ENCODE measurements at places on chromosomes 5 and 9. TPM values are rescaled to one million over a fixed set of nuclear protein-coding genes. Genes with fewer than 3 reads are reported as not detected.

The INSL4 gene
- total RNA-seq: not detected

The C1QTNF2 gene
- total RNA-seq: 0.44 TPM

The MUSK gene
- not detected for total RNA-seq

The FBN2 gene
- 0.08 TPM for total RNA-seq

The CD72 gene
- 0.72 TPM for total RNA-seq

The FAM221B gene
- not detected for total RNA-seq

The CDC20B gene
- total RNA-seq: 0.08 TPM

The BTNL8 gene
- total RNA-seq: not detected

The DNAJC25 gene
- total RNA-seq: 6.0 TPM

GRCh38 chr5:171914726-171915338 is 91.6 kb downstream of the FBXW11 start:
- no peak for DNase-seq

DNA sequence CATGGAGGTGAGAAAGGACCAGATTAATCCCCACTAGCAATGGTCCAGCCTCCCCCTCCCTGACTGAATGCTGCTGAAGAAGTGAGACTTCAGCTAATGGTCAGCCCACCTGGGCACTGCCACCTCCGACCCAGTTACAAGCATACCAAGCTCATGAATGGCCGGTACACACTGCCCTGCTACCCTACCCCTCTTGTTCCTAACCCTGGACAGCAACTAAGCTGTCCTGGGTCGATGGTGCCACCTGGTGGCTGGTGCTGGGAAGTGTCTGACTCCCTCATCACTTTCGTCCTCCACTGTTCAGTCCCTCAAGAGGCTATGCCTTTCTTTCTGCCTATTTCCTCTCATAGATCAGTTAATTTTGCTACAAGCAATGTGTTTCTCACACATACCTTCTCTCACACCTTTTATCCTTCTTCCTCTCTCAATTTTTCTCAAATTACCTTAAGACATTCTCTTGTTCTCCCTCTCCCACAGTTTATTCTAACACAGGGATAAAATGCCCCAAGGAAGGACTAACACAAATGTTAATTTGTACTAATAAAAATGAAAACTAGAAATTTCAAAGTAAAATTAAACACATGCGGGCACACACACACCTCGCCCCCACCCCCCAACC is 42.4 kb downstream of the PAX5 start:
- DNase-seq: peak; percentile 47

DNA sequence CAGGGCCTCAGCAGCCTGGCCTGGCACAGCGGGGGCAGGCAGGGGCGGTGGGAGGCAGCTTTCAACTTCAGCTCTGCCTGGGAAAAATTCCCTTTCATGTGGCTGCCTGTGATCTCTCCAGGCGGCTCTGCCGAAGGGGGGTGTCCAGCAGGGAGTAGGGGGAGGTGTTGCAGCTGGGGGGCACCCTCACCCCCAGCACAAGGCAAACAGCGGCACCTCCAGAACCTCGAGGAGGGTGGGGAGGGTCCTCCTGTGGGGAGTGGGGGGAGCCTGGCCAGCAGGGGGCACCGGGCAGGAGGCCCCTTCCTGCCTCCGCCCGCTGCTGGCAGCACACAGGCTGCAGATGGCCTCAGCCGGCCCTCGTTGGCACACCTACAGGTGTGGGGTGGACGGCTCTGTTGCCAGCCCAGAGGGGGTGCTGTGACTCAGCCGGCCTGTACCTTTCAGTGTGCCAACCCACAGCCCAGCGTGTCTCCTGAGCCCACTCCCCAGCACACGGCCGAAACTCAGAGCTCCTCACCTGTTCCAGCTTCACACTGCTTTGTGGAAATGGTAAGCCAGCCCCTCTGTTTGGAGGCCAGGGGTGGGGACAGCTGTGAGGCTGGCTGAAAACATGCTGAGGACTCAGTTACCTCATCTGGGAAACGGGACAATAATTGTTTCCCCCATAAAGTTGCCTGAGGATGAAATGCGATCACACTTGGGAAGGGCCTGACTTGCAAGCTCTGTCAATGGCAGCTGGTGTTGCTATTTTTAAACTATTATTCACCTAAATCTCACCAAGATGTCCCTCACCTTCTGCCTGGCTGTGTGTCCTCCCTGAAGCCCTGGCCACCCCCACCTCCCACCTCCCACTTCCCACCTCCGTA is 37.0 kb downstream of the CXXC5 start:
- no peak for DNase-seq

- no peak for DNase-seq
Observed at GRCh38 chr9:129946246-129946995, 96.6 kb downstream of the FNBP1 start.

DNA sequence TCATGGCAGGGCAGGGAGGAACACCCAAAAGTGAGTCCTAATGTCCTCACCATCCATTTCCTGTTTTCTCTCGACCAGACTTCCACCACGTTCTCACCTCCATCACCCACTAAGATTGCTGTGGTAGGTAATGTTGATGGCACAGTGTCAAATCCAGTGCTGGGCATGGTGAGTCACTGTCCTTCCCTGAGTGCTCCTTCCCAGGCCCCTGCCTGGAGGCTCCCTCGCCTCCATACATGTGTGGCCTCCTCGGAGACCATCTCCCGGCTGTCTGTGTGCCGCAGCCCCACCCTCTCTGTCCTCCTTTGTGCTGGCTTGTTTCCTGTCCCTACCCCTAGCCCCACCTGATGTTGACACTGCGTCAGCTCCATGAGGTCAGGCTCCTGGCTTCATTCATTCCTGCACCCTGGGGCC is 177.5 kb downstream of the SYK start:
- no peak for DNase-seq

DNA sequence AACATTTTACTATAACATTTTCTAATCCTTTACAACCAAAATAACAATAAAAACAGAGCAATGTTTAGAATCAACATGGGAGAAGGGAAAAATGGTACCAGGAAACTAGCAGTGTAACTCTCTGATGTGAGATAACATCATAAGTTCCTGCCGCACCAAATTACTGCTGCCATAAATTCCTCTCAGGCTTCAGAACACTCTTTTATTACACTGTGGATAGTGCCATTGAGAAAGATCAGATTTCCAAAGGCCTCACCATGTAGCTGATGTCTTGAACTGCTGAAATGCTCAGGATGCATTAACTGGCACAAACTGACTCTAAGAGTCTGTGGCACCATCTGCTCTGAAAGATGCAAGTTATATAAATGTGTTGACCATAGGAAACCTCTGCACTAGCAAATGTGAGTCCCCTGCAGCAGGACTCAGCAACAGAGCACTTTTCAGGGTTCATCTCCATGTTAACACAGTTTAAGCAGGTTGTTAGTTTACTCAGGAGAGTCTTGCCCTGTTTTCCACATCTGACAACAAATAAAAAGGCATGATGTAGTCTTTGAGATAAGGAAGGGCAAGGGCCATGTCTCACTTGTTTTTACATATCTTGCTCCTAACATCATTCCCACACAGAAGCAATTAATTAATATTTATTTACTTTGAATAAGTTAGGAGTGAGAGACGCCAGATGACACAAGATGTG is 218.1 kb downstream of the CETN3 start:
- no peak for DNase-seq

- no peak for DNase-seq
Observed at GRCh38 chr9:98998441-98999151, 54.9 kb downstream of the COL15A1 start.

- no peak for DNase-seq
Observed at GRCh38 chr9:84481636-84482218, 141.2 kb upstream of the SLC28A3 start.

GRCh38 chr5:151697452-151697851 is 10.7 kb upstream of the SPARC start:
- DNase-seq: no peak

DNA sequence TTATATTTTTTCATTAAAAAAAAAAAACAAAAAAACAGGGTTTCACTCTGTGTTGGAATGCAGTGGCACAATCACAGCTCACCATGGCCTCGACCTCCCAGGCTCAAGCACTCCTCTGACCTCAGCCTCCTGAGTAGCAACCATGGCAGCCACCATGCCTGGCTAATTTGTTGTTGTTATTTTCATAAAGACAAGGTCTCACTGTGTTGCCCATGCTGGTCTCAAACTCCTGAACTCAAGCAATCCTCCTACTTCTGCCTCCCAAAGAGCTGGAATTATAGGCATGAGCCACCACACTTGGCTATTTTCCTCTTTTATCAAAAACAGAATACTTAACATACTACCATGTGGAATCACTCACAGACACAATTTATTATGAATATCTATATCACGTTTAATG is 46.7 kb downstream of the UBAP2 start:
- no peak for DNase-seq

GRCh38 chr9:129202613-129203555 is 24.8 kb upstream of the IER5L start:
- no peak for DNase-seq

- no peak for DNase-seq
Observed at GRCh38 chr5:127419683-127420257, 97.7 kb upstream of the PRRC1 start.

DNA sequence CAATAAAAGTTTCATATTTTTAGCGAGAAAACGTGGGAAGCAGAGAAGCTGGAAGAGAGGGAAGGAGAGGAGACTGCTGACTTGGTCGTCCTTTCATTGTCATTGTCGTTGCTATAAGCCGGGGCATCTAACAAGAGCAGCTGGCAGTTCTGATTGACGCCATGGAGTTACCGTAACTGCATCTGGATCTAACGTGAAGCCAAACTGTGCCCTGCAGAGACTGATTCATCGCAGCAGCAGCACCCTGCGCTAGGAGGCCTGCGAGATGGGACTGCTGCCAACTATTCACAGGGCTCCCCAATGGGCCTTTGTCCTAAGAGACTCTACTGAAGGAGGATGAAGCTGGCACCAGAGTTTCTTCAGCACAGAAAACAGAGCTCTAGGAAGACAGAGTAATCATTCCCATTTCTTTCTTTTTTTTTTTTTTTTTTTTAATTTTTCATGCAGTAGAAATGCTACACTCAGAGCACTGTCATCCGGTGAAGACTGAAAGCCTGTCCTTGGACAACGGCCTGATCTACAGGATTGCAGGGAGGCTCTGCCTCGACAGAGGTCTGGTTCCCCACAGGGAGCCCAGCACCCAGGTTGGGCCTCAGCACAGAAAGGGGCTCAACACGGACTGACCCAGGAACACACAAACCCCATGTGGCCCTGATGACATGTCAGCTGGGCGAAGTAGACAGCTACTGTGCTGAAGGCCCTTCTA is 47.8 kb downstream of the RETREG1 start:
- no peak for DNase-seq

- DNase-seq: no peak
Observed at GRCh38 chr5:108760512-108760911, 12.8 kb downstream of the FER start.

DNA sequence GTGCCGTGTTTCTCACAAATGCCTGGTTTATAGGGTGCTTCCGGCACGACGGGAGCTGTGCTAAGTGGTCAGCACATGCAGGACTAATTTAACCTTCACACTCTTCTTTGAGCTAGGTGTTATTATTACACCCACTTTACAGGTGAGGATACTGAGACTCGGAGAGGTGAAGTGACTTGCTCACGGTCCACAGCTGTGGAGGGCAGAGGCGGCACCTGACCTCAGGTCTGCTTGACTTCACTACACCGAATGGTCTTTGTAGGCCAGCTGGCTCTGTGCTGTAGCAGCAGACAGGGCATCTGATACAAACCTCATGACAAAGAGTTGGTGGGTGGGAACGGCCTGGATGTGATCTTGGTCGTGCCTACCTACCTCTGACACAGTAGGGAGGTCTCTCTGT is 102.0 kb upstream of the BOD1 start:
- no peak for DNase-seq

DNA sequence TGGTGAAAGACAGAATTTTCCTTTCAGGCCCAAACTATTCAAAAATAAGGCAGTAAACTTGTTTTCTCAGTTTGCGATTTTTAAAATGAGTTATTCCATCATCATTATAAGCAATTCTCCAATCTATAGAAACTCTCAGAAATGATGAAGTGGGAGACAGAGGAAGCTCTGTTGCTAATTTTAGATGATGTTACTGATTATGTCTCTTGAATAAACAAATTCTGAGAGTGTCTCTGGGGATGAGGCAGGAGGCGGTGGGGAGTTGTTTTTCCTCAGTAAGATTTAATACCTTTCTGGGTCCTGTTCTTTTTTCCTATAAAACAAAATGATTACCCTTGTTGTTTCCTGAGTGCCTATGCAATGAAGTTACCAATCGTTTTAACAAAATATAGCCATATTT is 43.9 kb upstream of the TEX48 start:
- no peak for DNase-seq

DNA sequence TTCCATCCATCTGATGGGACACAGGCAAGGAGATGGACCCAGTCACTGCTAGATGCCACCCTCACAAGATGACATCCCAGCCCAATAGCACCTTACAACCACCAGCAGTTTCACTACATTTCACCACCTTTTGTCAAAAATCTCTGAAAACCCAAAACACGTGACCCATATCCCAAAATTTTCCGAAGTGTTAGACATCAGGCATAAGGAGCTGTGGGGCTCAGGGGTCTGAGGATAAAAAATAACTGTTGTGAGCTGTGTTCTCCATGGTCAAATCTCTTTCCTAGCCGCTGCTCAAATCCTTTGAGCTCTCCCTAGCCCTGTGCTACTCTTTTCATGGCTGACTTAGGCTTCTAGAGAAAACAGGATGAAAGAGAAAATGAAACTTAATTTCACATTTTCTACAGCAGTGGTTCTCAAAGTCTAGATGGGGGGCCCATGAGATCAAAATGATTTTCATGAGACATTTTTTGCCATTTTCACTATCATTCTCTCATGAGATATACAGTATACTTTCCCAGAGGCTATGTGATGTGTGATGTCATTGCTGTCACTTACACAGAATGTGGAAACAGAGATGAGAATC is 40.7 kb downstream of the TIMD4 start:
- DNase-seq: no peak

GRCh38 chr5:177607452-177608192 is 7.7 kb downstream of the B4GALT7 start:
- DNase-seq: no peak

DNA sequence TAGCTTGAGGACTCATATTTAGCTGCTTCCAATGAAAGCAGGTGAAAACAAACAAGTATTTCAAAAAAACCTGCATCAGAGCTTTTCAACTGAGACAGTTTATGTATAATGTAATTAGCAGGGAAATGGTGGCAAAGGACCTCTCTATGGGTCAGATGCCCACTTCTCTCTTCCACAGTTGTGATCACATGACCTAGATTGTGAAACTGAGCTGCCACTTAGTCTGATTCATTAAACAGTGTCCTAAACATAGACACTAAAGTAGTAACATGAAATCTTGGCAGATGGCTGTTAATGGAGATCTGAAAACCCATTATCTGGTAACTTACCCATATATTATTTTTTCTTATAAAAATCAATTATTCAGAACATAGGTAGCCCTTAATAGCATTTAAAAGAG is 663.6 kb upstream of the RIOK2 start:
- DNase-seq: no peak

- no peak for DNase-seq
Observed at GRCh38 chr5:116961021-116961420, 386.4 kb upstream of the SEMA6A start.

GRCh38 chr9:117480253-117480652 is 65.4 kb upstream of the ASTN2 start:
- DNase-seq: no peak

DNA sequence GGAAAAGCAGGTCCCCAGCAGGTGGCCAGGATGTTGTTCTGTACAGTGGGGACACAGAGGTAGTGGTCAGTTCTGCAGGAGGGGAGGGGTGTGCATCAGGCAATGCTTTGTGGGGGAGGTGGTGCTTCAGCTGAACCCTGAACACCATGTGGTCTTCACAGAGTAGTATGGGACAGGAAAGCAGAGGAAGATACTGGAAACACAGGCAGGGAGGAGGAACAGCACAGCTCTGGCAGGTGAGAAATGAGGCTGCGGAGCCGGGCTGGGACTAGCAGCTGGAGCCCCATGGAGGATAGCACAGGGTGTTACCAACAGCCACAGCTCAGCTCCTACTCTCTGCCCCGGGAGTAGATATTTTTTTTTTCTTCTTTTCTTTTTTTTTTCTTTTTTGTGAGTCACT is 161.5 kb downstream of the ENTREP1 start:
- no peak for DNase-seq
